ENCODE measurements at places on chromosomes 5 and 9.
A peak's percentile ranks its signal among the peaks of the same experiment; 100 is the strongest.

DNA sequence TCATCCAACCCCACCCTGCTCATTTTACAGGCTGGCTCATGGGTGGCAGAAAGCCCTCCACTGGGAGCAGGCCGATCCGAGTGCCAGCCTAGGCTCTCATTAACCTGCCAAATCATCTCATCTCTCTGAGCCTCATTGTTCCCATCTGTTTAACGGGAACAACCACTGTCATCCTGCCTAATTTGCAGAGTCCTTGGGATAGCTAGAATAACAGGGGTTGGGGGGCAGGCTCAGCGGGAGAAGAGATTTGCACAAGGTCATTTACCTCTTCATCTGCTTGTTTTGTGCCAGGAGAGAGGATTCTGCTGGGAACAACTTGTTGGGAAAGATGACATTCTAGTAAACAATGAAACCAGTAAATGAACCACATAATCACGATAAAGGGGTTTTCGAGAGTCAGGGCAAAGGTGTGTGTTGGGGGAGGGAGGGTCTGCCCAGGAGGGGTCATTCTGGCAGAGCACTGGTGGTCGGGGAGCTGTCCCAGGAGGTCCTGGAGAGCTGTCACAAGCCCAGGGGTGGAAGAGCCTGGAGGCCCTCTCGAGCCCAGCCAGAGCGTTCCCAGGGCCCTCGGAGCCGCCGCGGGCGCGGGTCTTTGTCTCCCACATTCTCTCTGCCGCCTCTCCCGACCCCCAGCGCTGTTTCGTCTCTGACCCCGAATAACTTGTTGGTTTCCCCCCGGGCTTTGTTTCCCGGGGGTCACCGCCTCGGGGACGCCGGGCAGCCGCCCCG is 22.8 kb upstream of the NDST1 start:
- DNase-seq: no peak

DNA sequence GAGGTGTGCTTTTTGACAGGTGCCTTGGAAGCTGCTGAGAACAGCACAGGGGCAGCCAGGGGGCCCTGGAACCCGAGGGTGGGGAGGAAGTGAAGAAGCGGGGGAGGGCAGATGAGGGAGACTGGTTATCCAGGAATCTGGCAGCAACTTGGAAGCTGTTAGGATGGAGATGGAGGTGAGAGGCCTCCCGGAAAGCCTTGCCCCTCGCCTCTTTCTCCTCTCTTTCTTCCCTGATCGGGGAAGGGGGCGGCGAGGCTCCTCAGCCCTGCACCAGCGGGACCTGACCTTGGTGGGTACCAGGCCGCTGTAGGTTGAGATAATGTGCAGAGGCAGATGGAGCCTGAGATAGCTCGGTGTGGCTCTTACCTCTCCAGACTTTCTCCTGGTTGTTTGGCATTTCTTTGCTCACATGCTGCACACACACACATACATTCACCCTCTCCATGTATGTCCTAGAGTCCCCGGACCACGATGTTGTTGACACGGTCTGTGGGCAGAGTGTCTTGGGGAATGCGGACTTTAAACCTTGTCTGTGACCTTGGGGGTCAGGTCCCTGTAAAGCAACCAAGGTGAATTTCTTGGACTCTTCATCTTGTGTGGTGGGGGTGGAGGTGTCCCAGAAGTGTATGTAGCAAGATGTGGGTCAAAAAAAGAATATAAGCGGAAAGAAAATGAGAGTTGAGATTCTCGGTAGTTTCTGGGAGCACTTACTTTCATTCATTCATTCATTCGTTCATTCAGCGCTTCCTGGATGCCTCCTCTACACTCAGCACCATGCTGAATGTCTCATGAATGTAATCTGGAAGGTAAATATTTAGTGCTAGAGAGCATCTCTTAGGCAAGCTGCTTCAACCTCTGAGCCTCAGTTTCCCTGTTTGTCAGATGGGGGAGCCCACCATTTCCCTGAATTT is 1.6 kb downstream of the WWC1 start:
- no peak for DNase-seq

GRCh38 chr9:84502066-84502465 is 161.5 kb upstream of the SLC28A3 start:
- no peak for DNase-seq

GRCh38 chr9:134738869-134739659 is 97.5 kb downstream of the COL5A1 start:
- peak; percentile 33 for DNase-seq

- DNase-seq: peak; percentile 7
Observed at GRCh38 chr5:175282611-175283225, 161.3 kb downstream of the DRD1 start.

Data from DMS153 (cell line).